ENCODE measurements at places on chromosomes 16 and 17.
A peak's percentile ranks its signal among the peaks of the same experiment; 100 is the strongest.

- DNase-seq: no peak
Measured at GRCh38 chr16:65268331-65268730, 146.5 kb upstream of the CDH11 start.

GRCh38 chr17:43316522-43317142 lies 82.2 kb upstream of the ARL4D start:
- DNase-seq: no peak

- no peak for DNase-seq
Measured at GRCh38 chr16:47966325-47966724, 189.5 kb downstream of the ABCC12 start.

GRCh38 chr17:17560975-17561374 lies 30.5 kb downstream of the PEMT start:
- no peak for DNase-seq

GRCh38 chr16:66523861-66524354 lies 26.0 kb downstream of the TK2 start:
- no peak for DNase-seq

DNA sequence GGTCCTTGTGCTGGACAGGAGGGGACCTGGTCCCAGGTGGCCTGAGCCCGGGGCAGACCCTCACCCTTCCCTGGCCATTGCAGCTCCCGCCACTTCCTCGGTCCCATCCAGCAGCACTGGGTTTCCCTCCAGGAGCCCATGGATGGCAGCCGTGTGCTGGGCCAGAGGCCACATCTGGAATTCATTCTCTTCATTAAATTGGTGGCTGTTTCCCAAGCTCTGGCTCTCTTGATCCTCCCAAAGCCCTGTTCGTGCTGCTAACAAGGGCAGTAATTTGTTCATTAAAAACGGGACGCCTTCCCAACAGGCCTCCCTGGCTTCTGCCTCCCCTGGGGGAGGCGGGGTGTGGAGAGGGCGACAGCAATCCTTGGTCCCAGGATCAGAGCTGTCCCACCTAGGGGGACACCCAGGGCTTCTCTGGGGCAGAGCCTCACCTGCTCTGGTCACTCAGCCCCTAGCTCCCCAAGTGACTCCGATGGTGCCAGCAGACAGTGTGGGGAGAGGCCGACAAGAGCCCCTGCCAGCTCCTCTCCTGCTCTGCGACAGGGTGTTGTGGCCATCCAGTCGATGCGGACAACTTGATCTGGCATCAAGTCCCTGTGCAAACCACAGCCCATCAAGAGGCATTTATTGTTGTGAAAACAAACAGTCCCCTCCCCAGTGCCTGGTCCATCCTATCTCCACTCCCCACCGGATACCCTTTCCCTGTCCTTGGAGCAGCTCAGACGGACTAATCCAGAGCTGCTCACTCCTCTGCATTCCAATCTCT lies 44.0 kb downstream of the SDK2 start:
- DNase-seq: no peak

DNA sequence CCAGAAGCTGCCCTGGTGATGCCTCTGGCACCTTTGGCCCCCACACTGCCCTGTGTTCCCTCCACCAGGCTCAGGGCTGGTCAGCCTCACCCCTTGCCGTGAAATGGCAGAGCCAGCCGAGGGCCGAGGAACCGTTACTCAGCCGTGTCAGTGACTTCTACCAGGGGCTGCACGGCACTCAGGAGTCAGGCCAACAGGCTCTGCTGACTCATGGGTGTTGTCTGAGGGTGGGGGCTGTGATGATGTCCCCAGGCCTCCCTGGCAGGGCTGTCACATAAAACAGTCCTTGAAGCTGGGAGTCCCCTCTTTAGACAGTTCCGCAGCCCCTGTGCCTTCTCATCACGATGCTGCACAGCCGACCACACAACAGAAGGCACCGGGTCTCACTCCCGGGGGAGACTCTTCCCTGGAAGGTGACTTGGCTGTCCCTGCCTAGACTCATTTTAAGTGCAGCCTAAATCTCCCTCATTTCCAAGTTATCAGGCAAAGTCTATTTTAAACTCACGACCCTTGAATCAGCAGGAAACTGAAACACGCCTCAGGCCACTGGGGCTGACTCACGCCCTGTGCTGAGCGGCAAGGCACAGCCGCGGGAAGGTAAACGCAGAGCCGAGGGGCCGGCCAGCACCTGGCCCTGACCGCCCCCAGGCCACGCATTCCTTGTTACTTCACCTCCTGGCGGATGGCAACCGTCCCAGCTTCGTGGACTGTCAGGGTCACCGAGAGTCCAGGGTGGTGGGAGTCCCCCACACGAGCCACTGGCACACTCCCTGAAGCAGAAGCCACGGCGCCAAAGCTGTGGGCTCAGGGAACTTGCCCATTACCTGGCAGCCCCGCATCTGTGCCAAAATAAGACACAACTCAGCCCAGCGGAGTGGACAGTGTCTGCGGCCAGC lies 102.6 kb downstream of the ZNF778 start:
- peak; percentile 65 for DNase-seq

- DNase-seq: no peak
Measured at GRCh38 chr17:20916383-20916782, 126.4 kb downstream of the USP22 start.

DNA sequence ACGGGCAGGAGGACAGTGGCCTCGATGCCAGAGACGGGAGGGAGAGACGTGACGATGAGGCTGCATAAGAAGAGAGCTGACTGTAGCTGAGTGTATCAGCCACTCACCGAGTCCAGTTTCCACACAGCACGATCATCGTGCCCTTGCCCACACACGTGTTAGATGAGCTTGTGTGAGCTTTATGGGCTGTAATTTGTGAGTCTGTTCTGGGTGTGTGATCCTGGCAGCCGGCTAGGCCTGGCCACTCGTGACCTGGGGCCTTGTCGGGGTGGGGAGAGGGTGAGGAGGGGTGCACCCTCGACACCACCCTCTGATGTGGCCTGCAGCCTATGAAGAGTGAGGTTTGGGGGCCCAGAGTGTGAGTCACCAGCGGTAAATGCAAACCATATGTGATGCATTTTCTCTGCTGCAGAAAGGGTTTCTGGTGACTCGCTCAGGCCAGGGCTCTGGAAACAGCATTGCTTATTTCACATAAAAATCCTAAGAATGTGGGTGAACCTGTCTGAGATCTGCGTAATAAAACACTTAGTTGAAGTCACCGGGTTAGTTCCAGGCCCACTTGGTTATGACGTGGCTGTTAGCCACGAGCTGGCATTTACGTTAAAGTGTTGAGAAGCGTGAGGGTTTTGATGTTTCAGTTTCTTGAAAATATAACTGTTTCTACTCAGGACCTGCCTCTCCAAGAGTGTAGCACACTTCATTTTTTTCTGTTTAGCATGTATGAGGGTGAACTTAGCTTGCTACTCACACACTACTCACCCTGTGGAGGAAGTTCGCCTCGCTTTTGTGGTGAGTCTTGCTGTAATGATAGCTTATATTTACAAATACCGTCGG lies 4.2 kb downstream of the METRNL start:
- peak; percentile 45 for DNase-seq

GRCh38 chr17:59527931-59528330 lies 37.5 kb upstream of the DHX40 start:
- no peak for DNase-seq

- DNase-seq: no peak
Measured at GRCh38 chr16:86092586-86093480, 193.9 kb downstream of the IRF8 start.

DNA sequence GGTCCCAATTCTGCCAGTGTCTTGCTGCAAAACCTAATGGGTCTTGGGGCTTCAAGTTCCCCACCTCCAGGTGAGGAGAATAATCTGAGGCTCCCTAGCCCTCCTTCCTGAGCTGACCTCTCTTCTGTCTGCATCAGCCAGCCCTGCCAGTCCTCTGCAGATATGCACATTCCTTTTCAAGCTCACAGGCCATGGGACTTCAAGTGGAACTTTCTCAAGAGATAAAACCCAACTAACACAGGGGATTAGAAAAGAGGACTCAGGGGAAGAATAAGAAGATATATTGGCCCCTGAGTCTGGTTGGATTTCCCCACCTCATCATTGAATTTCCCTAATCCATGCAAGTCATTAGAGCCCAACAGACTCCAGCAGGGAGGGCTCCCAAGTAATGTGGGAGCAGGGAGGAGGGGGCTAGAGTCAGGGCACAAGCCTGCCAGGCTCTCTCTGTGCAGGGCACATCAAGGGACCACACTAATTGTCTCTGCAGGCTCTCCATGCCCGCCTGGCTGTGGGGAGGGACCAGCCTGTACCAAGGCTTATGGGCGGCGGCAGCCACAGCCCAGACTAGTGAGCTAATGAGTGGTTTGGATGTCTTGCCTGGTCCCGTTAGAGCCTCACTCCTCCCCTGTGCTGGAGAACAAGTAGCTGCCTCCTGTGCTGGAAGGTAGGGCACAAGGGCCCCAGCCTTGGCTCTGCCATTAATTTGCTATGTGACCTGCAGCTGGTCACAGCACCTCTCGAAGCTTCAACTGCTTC lies 1.2 kb downstream of the KRT14 start:
- DNase-seq: no peak

- DNase-seq: no peak
Measured at GRCh38 chr16:88613293-88613692, 25.1 kb upstream of the IL17C start.

- no peak for DNase-seq
Measured at GRCh38 chr16:89616623-89617022, 3.2 kb downstream of the DPEP1 start.

- no peak for DNase-seq
Measured at GRCh38 chr17:64571746-64572145, 65.0 kb downstream of the CEP95 start.

- no peak for DNase-seq
Measured at GRCh38 chr17:67253384-67253783, 8.4 kb upstream of the HELZ start.

DNA sequence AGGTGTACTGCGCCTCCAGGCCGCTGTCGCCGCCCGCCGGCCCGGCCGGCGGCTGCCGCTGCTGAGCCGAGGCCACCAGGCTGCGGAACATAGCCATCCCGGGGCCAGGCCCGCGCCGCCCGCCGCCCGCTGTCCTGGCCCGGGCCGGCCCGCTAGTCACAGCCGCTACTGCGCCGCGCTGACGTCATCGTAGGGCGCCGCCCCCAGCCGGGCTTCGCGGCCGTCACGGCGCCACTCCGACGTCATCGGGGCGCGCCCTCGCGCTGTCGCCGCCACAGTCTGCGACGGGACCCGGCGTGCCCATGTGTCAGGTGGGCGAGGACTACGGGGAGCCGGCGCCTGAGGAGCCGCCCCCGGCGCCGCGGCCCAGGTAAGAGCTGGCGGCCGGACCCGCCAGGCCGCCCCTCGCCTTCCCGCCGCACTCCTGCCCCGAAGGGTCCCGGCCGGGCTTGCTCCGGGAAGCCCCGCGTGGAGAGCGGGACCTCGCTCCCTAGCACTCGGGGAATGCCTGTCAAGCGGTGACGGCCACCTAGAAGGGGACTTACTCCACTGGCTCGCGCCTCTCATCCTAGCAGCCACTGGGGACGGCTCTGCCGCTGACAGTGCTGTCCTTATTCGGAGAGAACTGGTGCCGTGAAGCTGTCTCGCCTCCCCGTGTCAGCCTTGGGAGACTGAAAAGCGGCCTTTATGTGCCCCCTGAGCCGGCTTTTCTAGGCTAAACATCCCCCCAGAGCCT lies at the start of the genes CTU2 and RNF166:
CTU2 (plus strand) TSS at position 275 of the 736 bp plus-strand sequence; CDS start at position 303, 28 bp downstream.
RNF166 (minus strand) TSS at position 180 of the 736 bp plus-strand sequence; CDS start at position 97, 83 bp downstream.
- DNase-seq: peak; percentile 93

DNA sequence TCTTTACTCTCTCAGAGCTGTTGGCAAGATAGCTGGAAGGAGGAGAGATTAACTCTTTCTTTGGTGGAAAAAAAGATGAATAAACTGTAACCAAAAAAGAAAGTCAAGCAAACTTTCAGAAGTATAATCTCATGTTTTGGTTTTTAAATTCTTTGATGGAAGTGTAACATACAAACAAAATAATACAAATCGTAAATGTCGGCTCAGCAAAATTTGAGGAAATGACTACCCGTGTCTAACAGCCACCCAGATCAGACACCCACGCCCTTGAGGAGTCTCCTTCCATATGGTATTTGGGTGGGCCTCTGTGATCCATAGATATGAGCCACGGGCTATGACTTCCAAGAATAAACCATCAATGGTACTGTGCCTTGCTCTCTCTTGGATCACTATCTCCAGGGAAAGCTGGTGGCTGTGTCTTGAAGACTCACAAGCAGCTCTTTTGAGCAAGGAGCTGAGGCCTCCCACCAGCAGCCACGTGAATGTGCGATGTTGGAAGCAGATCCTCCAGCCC lies 9.6 kb upstream of the CD300C start:
- DNase-seq: no peak

DNA sequence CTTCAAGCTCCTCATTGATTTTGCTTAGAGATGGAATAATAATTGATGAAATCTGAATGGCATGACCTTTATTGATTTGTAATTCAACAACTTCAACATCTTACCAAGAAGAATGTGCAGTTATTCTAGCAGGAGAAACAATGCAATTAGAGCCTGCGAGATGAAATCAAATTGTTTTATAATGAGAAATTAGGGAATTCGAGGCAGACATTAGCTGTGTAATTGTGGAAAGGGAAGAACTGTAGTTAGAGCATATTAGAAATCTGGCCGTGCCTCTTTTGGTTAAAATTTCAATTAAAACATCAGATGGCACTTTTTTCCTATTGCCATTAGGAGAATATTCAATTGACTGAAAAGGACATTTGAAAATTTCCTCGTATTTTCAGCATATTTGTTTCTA lies 325.8 kb downstream of the WWOX start:
- DNase-seq: no peak

DNA sequence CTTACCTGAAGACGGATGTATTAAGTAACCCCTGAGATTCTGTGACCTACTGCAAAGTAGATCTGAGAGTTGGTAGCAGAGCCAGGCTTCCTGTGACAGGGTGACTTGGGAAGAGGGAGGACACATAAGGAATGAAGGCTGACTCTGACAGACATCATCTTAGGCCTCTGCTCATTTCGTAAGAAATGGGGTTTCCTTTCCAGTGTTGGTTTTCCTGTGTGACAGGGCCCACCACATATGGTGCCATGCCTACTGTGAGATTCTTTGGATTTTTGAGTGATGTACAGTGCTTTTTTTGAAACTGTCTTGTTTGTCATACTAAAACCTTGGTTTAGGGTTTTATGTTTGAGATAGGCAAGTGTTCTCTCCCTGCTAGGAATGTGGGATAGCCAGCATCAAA lies 12.7 kb downstream of the LIG3 start:
- no peak for DNase-seq

DNA sequence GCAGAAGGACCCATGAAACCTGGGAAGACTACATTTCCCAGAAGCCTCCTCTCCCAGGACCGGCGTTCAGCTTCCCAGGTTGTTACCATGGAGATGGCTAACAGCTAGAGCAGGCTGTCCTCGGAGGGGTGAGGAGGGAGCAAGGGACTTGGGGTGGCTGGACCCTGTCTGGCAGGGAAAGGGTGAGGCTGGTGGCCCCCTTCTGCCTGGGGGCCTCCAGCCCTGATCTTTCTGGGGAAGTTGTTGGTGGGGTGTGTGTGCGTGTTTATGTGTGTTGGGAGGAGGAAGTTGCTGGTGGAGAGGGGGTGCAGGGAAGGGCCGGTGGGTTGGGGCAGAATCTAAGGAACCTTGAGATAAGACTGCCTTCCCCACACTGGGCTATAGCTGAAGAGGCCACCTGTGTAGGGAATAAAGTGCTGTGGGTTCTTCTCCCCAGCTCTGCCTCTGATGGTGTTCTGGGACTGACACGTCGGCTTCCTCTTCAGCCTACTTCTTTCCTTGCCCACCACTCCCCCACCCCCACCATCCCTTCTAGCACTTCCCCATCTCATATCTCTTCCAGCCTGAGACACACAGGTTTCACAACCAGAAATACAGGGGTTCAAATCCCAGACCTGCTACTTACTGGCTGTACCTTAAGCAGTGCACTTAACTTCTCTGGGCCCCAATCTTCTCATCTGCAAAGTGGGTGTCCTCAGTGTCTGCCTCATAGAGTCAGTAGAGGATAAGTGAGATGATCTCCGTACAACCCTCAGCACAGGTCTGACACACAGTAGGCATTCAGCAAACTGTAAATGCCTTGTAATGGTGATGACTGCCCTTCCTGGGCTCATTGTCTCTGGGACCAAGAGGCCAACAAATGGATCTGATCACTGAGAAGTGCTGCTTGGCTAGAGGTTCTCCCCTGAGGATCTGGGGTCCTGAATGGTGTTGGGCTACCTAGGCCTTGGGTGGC lies at the start of gene DRC7:
DRC7 (plus strand) TSS at position 82 of the 955 bp plus-strand sequence. CDS start 3,144 bp downstream, outside the sequence.
- DNase-seq: no peak

All from stimulated activated CD4-positive, alpha-beta T cell treated with anti-CD3 and anti-CD28 coated beads, Interleukin-2, amount 100 ng/mL, for 24 hours (primary cell).